ENCODE measurements at places on chromosomes 1 and 21.
A peak's percentile ranks its signal among the peaks of the same experiment; 100 is the strongest.

DNA sequence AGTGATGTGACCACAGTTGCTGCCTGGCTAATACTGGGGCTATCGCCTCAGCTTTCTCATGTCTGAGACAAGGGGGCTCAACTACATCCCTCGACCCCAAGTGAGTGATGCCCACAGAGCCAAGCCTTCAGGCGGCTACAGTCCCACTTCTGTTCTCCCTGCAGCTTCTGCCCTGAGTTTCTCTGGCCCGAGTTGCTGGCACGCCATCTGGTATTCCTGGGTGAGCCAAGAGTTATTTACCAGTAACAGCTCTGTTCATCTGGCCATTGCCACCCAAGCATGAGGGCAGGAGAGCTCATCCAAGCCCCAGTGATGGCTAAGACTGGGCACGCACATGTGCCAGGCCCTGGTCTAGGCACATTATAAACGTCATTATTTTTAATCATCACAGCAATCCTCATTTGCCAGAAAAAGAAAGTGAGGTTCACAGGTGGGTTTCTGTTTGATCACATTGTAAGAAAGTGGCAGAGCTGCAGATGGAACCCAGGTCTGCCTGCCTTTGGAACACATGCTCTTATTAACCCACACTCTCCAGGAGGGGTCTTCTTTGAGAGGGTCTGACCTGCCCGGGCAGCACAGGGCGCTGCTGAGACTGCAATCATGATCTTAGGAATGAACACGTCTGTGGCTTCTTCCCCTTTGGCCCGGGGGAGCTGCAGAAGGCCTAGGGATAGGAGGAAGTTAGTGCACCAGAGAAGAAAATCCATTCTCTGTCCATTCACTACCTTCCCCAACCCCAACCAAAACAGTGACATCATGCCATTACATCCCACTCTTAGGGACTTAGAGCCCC is 27.5 kb downstream of the KCND3 start:
- no peak for DNase-seq

GRCh38 chr1:183205196-183205781 is 19.2 kb downstream of the LAMC2 start:
- no peak for DNase-seq

GRCh38 chr1:116988248-116988647 is 13.3 kb upstream of the CD101 start:
- no peak for DNase-seq

GRCh38 chr1:247212012-247212411 is 40.2 kb upstream of the ZNF124 start:
- no peak for DNase-seq

GRCh38 chr1:43565600-43566360 is 35.1 kb downstream of the PTPRF start:
- peak; percentile 3 for DNase-seq

DNA sequence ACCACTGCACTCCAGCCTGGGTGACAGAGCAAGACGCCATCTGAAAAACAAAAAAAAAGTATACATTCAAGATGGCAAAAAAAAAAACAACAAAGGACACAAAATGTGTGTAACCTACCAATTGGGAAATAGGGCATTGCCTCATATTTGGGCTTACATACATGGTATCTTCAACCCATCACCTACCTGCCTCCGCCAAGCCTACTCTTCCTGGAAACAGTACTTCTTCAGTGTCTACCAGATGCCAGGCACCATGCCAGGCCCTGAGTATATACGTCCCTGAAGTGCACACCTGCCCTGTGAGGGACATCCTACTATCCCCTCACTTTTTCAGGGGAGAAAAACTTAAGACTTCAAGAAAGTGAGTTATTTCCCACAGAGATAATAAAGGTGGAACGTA is 160.2 kb downstream of the TOMM20 start:
- DNase-seq = no peak

GRCh38 chr1:156956333-156956732 is 35.9 kb downstream of the LRRC71 start:
- DNase-seq = no peak

- DNase-seq = no peak
Observed at GRCh38 chr1:216958569-216958968, 235.3 kb upstream of the ESRRG start.

- no peak for DNase-seq
Observed at GRCh38 chr21:34352556-34352955, 11.2 kb upstream of the KCNE2 start.

DNA sequence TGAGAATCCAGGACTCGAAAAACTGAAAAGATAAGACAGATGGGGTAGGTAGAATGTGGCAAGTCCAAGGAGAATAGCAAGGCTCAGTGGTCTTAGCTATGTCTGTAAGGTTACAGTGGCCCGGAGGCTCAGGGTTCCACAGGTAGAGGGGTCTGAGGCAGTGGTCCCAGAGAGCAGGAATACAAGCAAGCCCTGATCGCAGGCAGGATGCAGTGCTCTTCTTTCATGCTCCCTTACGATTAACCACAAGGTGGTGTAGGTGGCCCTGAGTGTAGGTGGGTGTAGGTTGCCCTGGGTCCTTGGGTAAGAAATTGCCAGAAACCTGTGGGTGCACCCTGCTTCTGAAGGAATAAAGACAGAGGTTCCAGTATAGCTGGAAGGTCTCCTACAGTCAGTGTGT is 99.1 kb upstream of the RAB3GAP2 start:
- DNase-seq = no peak

GRCh38 chr1:112504001-112504660 is 4.6 kb upstream of the WNT2B start:
- no peak for DNase-seq

GRCh38 chr1:176843352-176844297 is 320.9 kb downstream of the ASTN1 start:
- DNase-seq = no peak

DNA sequence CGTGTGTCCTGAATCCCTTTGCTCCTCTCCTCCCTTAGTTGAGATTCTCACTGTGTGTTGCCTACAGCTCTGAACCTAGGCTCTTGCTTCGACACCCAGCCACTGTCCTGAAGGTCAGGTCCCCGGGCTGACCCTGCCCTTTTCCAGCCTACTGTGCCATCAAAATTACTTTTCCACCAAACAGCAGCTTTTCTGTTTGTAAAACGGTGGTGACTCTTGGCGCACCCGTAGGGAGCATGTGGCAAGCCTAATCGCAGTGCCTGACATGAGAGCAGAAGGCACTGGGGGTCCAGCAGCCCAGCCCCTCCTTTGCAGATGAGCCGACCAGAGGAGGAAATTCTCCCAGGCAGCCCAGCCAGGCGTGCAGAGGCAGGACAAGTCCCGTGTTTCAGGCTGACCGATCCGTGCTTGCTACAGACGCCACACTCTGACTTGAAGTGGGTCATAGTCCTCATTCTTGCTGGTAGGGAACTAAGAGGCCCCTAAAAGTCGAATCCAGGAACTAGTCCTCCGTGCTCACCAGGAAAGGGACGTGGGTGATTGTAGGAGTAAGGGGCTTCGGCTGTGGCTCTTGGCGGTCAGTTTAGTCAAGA is 6.8 kb downstream of the GPR137B start:
- no peak for DNase-seq

DNA sequence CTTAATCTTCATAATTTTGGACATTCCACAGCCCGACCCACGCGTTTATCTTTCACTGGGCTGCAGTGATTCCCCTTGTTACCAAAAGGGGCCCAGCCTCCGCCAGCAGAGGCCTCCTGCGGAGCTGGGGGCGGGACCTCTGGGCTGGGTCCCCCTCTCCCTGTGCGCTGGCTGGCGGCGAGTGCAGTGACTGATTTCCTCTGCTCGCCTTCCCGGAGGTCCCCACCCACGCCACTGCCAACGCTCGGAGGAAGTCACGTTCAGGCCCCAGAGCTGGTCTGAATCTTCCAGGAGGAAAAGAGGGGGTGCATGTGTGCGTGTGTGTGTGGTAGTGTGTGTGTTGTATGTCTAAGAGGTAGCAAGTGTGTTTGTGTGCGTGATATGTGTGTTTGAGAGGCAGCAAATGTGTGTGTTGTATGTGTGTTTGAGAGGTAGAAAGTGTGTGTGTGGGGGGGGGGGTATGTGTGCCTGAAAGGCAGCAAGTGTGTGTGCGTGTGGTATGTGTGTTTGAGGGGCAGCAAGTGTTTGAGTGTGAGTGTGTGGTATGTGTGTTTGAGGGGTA is 35.0 kb upstream of the JAK1 start:
- peak; percentile 56 for DNase-seq

GRCh38 chr1:233107130-233107660 is 156.8 kb downstream of the NTPCR start:
- no peak for DNase-seq

DNA sequence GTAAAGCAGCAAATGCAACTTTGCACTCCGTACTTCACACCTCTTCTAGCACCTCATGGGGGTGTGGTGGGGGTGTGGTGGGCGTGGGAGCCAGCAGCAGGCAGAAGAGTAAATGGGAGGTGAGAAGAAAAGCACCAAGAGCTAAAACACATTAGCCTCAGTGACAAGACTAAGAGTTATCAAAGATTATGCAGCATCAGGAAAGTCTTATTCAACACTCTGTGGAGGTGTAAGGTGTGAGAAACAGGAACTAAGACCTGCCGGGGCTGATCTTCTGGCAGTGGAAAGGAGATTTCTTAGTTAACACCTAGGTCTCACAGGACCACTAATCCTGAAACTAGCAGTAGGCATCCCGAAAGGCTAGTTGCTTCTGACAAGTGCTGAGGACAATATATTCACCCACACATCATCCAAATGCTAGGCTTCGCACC is 9.9 kb downstream of the TGFBR3 start:
- peak; percentile 45 for DNase-seq

DNA sequence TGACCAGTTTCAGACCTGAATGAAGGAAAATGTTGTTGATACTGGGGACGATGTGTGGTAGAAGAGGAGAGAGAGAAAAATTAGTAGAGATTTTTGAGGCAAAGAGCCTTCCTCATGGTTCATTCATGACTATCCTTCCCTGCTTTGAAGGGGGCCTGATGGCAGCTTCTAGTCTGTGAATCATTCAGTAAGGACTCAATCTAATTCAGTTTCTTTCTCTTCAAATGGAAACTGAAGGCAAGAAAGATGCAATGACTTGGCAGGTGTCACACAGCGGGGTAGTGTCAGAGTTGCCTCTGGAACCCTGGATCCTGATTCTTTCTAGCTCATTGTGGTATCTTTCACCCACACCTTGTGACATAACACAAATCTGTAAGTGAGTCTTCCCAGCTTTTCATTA is 14.9 kb upstream of the CD5L start:
- no peak for DNase-seq

- DNase-seq = peak; percentile 4
Observed at GRCh38 chr1:199010492-199010891, 371.7 kb downstream of the PTPRC start.

GRCh38 chr21:36945496-36946138 is 20.9 kb downstream of the HLCS start:
- no peak for DNase-seq

GRCh38 chr1:228141226-228142044 is 1.4 kb downstream of the GUK1 start:
- DNase-seq = peak; percentile 22

DNA sequence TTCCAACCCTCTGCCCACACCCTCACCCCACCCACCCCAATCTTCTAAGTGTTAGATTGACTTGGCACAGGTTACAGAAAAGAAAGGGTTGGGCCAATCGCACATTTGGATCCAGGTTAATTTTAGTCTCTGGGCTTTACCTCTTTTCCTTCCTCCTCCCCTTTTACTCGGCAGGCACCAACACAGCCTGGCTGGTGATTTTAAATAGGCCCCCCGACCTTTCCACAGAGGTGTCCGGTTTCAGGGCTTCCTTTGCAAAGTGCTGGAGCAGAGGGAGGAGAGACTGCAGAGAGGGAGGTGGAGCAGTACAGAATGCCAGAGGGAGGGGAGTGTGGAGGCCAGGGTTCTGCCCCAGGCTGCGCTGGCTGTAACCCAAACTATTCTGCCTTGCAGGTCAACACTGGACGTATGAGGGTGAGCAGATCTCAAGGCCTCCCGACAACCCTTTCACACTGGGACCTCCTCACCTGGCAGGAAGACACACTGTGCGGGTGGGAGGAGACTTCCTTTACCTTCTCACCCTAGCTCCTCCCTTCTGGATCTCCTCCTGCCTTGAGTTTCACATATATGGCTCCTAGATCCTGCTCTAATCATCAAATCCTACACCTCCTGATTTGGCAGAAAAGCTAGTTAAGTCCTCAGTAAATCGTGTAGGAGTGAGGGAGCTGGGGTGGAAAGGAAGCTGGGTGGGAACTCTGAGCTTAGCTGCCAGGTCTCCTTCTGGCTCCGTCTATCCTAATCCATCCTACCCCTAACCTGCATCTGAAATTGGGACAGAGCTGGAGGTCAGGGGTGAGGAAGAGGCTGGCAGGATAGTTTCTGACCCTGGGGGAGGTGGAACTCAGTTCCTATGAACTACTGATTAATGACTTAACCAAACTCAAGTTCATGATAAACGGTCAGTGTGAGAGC is 2.4 kb downstream of the CA14 start:
- no peak for DNase-seq

Data from CD4-positive, alpha-beta T cell treated with Interleukin-2 at 100 ng/mL for 4 hours (primary cell).